ENCODE measurements at places on chromosomes 5 and 9.
A peak's percentile ranks its signal among the peaks of the same experiment; 100 is the strongest.

- DNase-seq: no peak
Observed at GRCh38 chr5:102600964-102601363, 102.2 kb upstream of the SLCO6A1 start.

GRCh38 chr5:149782895-149783586 is 52.9 kb downstream of the PPARGC1B start:
- no peak for DNase-seq

DNA sequence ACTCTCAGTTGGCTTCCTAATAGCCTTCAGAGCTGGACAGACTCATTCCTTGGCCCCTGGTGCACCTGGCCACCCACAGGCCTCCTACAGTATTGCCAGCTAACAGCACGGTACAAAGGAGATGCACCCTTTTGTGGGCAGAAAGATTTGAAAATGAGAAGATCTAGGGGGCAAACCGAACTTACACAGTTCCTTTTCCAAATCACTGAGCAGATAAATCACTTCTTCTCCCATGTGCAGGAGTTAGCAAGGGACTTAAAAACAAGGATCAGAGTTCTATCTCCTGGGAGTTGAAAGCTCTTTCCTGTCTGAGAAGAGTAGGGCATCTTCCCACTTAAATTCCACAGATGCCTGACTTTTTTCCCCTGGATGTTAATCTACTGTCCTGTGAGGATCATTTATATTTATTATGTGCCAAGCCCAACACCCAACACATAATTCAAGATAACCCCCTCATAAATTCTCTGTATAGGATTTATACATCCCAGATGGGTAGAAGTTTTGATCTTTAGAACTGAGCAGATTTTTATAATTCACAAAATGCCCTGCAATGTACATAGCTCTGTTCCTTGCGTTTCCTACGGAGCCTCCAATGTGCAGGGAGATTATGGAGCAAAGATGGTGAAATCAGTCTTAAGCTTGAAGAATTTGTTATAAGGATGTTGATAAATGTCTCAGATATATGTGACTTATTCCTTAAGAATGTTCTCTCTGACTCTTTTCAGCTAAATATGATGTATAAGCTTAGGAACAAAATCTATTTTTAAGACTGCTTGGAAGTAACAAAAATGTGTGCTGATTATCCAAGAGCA is 207.2 kb upstream of the DAPK1 start:
- peak; percentile 34 for DNase-seq

DNA sequence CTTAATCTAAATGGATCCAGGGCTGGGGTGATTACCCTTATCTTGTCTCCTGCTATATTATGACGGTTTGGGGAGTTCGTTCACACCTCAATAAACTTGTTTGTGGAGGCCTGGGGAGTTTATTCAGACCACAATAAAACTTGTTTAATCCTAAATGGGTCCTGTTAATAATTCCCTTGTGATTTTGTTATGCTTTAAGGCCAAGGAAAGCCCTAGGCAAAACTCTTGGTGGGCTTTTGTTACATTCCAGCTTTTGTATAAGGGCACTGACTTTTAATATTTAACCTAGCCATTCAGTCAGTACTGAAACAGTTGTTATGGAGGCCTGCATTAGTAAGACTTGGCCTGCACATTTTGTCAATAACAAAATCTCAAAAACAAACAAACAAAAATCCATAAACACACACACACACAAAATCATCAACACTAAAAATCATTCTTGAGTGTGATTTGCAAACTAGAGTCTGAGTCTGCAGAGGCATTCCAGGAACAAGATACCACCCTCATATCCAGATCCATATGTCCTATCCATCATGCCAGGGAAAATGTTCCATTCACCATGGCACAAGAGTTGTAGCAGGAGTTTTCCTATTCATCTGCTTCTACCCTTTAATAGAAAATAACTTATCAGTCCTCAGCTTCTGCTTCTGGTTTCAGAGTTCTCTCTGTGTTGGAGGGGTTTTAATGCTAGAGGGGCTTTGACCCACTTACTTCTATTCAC is 421.7 kb downstream of the AGTPBP1 start:
- DNase-seq: no peak

GRCh38 chr5:60007729-60008128 is 114.2 kb upstream of the PDE4D start:
- DNase-seq: no peak

GRCh38 chr9:112041536-112042243 is 133.4 kb downstream of the SUSD1 start:
- DNase-seq: peak; percentile 94

GRCh38 chr5:61466017-61466416 is 134.0 kb downstream of the ZSWIM6 start:
- DNase-seq: no peak

- no peak for DNase-seq
Observed at GRCh38 chr9:133603135-133603927, 5.9 kb downstream of the FAM163B start.

GRCh38 chr5:171272996-171273970 is 35.8 kb upstream of the TLX3 start:
- no peak for DNase-seq

DNA sequence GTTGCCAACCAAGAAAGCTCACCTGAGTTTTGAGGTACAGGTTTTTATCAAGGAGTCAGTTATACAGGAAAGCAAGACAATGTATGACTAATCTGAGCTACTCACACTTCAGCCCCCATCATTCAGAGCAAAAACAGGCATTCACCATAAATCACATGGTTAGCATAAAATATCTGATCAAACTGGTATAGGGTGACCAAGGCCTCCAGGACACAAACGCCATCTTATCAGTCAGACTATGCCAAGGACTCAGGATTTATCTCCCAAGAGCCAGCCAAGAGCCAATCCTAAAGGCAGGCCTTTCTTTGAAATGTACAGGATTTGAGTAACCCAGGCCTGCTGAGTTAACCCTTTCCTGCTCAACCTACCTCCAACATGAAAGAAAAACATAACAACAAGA is 313.0 kb upstream of the NREP start:
- no peak for DNase-seq

DNA sequence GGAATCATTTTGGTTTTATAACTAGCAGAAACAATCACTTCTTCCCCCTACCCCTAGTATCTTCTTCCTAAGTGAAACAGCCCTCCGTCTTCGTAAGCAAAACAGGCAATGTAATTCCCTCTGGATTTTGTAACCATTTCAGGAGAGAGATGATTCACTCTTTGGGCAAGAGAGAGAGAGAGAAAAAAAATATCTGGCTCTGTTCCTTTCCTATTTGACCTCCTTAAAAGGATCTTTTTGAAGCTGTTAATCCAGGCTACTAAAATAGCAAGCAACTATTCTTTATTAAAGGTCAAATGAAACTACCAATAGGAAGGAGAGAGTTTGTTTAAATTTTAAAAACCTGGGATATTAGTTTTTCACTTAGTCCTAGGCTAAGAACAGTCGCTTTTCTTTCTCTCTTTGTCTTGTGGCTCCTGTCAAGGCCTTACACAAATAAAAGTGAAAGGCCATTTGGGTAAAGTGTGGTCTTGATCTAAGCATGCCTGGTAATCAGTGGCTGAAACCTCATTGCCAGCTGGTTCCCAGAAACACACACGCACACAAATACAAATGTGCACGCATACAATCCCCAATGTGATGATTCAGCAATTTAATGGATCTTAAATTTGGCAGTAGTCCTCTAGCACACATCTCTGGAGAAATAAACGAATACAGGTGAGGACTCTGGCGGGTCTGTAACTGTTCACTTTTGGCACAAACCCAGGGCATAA is 70.2 kb downstream of the PRUNE2 start:
- peak; percentile 74 for DNase-seq

GRCh38 chr5:125064621-125065438 is 318.4 kb upstream of the ZNF608 start:
- peak; percentile 42 for DNase-seq

DNA sequence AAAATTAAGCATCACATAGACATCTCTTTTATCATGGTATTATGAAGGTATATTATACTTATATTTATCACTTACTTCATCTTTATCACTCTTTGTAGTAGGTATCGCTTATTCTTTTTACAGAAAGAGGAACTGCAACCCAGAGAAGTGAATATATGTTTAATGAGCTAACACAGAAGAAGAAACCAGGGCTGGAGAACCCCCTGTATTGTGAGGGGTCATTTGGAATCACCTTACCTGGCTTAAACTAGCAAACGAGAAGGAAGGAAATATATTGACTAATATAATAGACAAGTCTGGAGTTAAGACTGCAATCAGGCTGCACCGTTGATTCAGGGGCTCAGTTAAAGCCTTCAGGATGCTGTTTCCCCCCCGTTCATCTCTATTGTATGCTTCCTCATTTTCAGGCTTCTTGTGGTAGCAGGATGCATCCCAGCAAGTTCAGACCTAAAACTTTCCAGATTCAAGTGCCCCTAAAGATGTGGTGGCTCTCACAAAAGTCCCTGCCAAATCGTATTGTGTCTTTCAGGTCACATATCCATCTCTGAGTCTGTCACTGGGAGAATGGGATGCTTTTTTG is 146.4 kb downstream of the GCNT1 start:
- no peak for DNase-seq

GRCh38 chr9:1051584-1052275 is 1.6 kb downstream of the DMRT2 start:
- peak; percentile 15 for DNase-seq

- DNase-seq: no peak
Observed at GRCh38 chr5:50441493-50441955, 436 bp upstream of the EMB start.

DNA sequence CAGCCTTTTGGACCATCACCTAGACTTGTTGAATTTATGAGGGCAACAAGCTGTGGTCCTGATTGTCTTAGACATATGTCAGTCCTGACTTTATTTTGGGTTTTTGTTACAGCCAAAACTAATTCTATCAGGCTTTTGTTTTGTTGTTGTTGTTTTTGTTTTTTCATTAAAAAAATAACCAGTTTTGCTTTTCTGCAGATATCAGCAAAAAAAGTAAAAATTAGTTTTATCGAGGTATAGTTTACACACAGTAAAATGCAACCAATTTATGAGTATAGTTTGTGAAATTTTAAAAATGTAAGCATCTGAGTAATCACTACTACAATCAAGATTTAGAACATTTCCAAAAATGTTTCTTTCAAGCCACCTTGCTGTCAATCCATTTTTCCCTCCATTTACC is 48.9 kb downstream of the WDR70 start:
- no peak for DNase-seq

- DNase-seq: no peak
Observed at GRCh38 chr9:129283705-129284606, 105.9 kb upstream of the IER5L start.

DNA sequence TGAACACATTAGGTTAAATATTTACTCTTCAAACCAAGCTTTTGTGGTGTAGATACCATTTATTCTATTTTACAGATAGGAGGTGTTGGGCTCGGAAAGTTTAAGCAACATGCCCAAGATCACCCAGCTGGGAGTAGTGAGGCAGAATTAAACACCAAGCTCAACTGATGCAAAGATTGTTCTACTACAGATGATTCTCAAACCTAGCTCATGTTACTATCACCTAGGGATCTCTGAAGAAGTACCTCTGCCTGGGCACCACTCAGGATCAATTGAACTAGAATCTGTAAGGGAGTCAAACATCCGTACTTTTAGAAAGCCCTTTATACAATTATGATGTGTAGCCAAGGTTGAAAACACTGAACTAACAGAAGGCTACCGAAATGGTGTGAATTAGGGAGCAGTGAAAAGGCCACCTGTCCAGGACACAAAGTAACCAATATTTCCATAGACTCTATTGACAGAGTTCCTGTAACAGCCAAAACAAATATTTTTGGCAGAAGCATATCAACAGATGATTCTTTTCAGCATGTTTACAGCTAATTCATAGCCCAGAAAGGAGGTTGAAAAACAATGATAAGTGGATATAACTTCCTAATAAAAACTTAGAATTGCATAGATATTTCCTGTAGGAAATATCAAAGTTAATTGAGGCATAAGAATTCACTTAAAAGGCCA is 158.5 kb upstream of the PTGER4 start:
- DNase-seq: no peak

DNA sequence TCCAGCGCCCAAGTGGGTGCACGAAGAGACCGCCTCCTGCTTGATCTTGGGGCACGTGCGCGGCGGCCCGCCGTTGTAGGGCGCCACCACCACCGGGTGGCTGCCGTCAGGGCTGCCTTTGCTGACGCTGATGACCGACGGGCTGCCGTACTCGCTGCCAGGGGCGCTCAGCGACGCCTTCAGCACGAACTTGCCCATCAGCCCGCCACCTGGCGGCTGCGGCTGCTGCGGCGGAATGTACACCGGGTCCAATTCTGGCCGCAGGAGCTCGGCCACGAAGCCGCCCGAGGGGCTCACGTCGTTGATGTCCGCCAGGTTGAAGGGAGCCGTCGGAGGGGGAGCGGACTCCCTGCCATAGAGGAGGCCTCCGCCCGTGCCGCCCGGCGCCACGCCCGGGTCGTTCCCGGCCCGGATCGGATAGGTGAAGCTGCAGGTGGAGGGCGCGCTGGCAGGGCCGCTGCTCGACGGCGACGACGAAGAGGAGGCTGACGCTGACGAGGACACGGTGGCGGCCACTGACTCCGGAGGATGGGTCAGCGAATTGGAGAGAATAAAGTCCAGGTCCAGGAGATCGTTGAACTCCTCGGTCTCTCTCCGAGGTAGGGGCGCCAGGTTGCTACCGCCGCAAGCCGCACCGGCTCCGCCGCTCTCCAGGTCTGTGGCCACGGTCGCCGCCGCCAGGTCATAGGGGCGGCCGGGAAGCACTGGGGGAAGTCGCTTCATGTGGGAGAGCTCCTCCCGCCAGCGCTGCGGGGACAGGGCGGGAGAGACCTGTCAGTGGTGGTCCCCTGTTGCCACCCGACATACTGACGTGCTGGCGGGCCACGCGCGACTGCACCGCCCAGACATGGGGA is 1.8 kb downstream of the KLF4 start:
- DNase-seq: peak; percentile 34

DNA sequence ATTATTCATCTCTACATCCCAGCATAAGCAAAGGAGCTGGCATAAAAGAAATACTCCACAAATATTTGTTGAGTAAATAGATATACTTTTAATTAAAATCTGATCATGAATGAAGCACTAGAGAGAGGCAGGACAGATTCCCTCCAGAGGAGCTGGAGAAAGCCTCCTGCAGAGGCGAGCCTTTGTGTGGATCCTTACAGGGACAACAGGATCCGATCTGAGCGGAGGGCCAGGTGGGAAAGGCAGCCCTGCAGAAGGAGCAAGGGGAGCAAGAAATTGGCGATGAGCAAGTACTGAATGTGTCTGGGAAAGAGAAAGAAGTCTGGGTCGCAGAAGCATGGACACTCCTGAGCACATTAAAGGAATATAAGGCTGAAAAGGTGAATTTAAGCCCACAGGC is 69.4 kb downstream of the EBF1 start:
- DNase-seq: no peak

GRCh38 chr9:16656432-16657169 is 213.9 kb downstream of the BNC2 start:
- no peak for DNase-seq

GRCh38 chr5:1292139-1292538 is 2.7 kb downstream of the TERT start:
- DNase-seq: no peak

DNA sequence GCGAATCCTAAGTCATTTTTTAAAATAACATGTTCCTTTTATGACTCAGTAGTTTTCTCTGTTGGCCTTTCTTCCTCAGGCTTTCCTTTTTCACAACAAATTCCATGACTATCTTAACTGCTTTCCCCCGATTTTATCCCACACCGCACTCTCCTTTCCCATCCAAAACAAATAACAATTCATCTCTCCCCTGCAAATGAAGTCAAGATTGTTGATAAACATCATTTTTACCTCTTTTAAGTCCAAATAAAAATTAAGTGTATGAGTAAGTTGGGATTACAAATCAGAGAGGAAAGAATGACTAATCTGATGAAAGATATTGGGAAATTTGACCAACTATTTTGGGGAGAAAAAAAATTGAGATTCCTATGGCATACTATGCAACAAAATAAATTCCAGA is 47.3 kb downstream of the SEC61B start:
- peak; percentile 44 for DNase-seq

- DNase-seq: no peak
Observed at GRCh38 chr5:17917465-17917864, 283.2 kb downstream of the TAF11L14 start.
